DMS79 (cell line): ENCODE measurements at places on chromosomes 3 and 15.
A peak's percentile ranks its signal among the peaks of the same experiment; 100 is the strongest.

DNA sequence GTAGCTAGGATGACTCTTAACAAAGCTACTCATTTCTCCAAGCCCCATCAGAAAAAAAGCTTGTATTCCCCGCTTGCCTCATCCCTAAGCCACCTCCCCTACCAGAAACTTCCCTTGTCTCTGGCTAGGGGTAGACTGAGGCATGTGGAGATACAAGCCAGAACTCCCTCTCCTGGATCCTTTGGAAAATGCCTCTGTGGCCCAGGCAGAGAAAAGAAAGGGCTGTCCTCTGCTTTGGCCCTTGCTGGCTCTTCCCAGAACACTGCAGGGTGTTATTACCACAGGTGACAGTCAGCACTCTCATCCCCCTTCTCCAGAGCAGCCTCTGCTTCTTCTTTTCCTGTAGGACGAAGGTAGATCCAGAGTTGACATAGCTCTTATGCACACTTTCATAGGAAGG, 15.2 kb downstream of the RMDN3 start:
- DNase-seq, result no peak

- no peak for DNase-seq
These were observed 297.1 kb upstream of the RARB start for GRCh38 chr3:25130724-25131520.

GRCh38 chr3:30832961-30833575, 61.4 kb downstream of the GADL1 start:
- DNase-seq, result no peak

DNA sequence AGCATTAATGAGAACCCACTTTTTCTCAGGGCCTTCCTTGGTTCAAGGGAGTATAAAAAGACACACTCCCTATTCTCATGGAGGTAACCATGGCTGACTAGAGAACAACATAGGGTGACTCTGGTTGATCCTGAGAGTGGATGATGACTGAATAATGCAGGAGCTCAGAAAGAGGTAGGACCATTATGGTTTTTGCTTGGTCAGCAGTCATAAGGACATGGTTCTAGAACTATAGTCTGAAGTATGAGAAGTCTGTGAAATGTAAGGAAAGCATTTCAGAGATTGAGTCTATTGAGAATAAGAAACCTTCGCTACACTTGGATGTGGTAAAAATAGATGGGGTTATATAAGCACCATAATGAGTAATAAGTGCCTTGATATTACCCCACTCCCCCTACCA, 184.1 kb upstream of the GPR149 start:
- no peak for DNase-seq

- no peak for DNase-seq
These were observed 54.8 kb upstream of the UTS2B start for GRCh38 chr3:191385101-191385500.

DNA sequence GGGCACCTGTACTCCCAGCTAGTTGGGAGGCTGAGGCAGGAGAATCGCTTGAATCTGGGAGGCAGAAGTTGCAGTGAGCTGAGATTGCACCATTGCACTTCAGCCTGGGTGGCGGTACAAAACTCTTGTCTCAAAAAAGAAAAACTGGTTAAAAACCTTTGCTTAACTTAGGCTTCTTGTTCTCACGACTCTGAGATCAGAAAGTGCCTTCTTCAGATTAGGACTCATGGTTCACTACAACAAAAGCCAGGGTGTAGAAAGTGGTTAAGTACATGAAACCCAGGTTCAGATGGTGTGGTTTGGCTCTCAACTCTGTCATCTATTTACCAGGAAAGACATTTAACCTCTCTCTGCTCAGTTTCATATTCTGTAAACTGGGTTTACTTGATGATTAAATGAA, 168.4 kb downstream of the TUSC7 start:
- DNase-seq, result no peak

GRCh38 chr3:172918165-172918564, 167.6 kb downstream of the ECT2 start:
- no peak for DNase-seq

GRCh38 chr3:14774431-14774830, 44.3 kb upstream of the FGD5 start:
- DNase-seq, result no peak

DNA sequence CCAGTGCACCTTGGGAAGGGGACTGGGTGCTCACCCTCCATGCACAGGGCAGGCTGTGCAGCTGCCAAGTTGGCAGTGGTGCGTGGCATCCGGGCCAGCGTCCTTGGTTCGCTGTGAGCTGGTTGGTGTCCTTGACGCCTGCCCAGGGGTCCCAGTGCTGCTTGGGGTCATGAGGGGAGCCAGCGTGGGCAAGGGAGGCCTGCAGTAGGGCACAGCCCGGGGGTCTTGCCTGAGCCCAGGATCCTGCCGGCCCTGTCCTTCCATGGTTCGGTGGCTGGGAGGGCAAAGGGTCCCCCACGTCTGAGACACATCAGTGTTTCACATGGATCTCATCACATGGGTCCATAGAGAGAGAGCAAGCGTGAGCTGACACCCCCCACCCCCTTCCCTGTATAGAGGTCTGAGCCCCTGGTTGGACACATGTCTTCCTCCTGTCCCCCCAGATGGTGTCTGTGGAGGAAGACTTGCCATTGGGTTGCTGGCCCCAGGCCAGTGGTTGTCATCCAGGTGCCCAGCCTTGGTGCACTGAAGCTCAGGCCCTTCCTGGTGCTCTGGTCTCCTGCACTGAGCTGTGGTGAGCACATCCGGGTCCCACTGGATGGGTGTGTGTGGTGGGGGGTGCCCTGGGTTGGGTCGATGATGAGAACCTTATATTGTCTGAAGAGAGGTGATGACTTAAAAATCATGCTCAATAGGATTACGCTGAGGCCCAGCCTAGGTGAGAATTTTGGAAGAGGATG, 232.3 kb downstream of the SNRPN start:
- no peak for DNase-seq

- DNase-seq, result no peak
These were observed 20.2 kb upstream of the MEF2A start for GRCh38 chr15:99545605-99546004.

GRCh38 chr15:100207053-100207452, 134.7 kb downstream of the ADAMTS17 start:
- DNase-seq, result no peak

GRCh38 chr3:155029941-155030340, 50.2 kb upstream of the MME start:
- DNase-seq, result no peak

DNA sequence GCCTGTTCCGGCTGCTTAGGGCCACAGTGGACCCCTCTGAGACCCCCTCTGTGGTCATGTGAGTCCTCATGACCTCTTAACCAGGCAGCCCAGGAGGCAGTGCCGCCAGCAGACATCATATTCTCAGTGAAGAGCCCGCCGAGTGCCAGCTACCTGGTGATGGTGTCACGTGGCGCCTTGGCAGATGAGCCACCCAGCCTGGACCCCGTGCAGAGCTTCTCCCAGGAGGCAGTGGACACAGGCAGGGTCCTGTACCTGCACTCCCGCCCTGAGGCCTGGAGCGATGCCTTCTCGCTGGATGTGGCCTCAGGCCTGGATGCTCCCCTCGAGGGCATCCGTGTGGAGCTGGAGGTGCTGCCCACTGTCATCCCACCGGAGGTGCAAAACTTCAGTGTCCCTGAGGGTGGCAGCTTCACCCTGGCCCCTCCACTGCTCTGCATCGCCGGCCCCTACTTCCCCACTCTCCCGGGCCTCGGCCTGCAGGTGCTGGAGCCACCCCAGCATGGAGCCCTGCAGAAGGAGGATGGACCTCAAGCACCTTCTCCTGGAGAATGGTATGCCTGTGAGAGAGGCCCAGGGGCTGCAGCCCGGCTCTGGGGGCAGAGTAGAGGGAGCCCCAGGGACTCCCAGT, 176.1 kb downstream of the TBC1D2B start:
- no peak for DNase-seq

DNA sequence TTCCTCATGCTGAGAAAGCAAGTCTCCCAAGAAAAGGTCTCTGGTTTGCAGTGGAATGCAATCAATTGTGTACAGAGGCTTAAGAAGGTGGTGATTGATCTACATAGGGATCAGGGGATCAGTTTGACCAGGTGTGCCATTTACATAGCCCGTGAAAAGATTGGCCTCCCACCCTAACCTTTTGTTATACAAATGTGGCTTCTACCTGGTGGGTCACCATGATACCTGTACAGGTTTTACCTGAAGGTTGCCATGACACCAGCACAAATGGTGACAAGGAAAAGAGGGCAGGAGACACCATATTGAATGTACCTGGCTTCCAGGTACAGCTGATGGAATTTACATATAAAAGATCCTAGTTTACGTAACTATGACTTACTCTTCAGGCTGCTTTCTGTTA, 25.5 kb upstream of the TEX55 start:
- no peak for DNase-seq

- no peak for DNase-seq
These were observed 41.3 kb downstream of the WHAMM start for GRCh38 chr15:82850731-82851130.

- no peak for DNase-seq
These were observed 534.2 kb downstream of the ZIC1 start for GRCh38 chr3:147943265-147943945.

GRCh38 chr3:127260416-127260815, 27.4 kb downstream of the PRR20G start:
- no peak for DNase-seq

GRCh38 chr3:155303540-155304097, 10.1 kb upstream of the STRIT1 start:
- DNase-seq, result no peak

DNA sequence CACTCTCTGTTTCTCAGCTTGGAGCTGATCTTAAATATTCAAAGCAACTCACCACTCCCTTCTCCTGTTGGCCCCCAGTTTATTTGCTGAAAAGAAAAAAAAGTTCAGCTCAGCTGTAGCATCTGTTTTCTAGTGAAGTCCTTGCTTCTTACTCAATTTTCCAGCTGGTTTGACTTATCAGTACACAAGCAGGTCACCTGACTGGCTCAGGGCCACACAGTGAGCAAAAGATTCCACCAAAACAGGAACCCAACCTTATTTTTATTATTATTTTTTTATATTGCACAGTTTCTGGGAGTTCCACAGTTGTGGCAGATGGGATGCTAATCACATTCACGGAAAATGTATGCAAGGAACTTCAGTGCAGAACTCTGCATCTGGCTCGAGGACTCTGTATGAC, 390.7 kb upstream of the RGMA start:
- DNase-seq, result no peak

DNA sequence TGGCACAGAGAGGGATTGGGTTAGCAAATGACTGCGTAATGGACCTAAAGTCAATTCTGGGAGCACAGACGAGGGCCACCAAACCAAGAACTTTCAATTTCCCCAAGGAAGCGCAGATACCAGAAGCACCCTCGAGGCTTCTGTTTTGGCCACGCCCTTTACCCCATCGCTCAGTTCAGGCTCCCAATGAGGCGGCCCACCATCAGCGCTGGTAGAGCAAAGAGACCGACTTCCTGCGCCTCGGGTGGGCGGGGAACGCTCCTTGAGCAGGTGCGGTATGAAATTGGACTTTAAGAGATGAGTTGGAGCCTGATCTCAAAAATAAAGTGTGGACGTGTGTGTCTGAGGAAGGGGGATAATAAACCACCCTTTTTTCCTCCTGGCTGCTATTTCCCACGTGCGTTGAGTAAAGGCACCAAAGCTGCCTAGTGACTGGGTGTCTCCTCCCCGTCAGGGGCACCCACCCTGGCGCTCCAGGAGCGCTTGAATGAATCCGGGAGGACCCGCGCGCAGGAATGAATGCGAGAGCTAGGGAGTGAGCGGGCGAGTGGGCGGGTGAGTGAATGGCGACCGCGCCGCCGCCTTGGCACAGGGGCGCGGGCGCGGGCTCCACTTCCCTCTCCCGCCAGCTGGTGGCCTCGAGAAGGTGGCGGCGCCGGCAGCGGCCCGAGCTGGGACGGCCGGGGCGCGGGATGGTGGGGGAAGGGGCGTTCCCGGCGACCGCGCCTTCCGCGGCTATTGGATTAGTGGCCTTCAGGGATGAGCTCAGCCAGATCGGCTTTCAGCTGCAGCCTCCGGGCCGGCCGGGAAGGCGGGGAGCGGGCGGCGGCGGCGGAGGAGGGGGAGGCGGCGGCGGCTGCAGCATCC, at the start of gene SPSB4:
SPSB4 (plus strand) TSS at position 772 of the 867 bp plus-strand sequence. CDS start 14,758 bp downstream, outside the sequence.
- peak; percentile 41 for DNase-seq

GRCh38 chr3:43738305-43738704, 47.6 kb downstream of the ABHD5 start:
- DNase-seq, result no peak

- no peak for DNase-seq
These were observed 128.4 kb downstream of the ASB7 start for GRCh38 chr15:100730655-100731266.

GRCh38 chr3:65888980-65889706, 149.6 kb downstream of the MAGI1 start:
- DNase-seq, result no peak

DNA sequence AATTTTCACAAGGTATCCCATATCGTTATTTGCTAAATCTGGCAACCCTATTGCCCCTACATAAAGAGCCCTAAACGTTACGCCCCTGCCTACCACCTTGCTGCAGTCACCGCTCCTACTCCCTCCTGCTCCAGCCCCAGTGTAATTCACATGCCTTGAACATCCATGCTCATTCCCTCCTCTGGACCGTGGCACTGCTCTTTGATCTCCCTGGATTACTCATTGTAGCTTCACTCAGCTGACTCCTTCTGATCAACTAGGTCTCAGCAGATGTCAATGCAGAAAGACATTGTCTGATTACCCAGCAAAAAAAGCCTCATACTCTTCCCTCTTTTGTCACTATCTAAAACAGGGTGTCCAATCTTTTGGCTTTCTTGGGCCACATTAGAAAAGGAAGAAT, 40.7 kb upstream of the KBTBD8 start:
- DNase-seq, result no peak

DNA sequence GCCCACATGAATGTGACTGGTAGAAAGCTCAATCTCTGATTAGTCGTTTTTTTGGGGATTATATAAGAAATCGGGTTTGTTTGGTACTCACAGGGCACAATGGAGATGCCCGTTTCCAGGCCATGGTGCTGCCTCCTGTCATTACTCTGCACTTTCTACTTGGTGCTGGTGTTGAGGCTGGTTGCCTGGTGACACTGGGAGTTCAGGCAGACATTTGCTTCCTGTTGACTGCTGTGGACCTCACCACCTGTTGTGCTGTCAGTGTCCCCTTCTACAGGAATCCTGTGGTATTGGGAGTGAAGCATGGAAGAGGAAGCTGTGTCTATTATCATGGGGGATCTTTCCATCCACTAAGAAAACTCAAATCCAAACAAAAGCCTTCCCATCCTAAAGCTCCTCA, 227.2 kb upstream of the TBL1XR1 start:
- DNase-seq, result no peak

DNA sequence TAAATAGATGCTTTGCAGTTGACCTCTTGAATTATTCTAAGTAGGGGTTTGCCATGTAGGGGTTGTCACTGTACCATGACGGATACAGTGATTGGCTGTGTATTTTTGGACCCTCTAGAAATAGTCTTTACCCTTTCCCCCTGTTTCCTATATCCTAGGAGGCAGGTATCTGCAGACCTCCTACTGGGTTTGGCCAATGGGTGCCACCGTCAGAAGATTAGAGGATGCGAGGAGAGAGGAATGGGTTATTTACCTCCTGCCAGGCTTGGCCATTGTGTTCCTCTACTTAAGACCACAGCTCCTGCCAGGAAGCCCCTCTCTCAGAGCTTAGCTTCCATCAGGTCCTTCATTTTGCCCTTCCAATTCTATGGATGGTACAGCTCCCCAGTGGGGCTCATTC, 40.2 kb upstream of the CLRN1 start:
- DNase-seq, result no peak

GRCh38 chr3:113138839-113139743, 72.3 kb upstream of the BOC start:
- no peak for DNase-seq

- no peak for DNase-seq
These were observed 767 bp downstream of the AP3S2 start for GRCh38 chr15:89893027-89893426.
